ENCODE measurements at places on chromosomes 3 and 15. TPM values are rescaled to one million over a fixed set of nuclear protein-coding genes. Genes with fewer than 3 reads are reported as not detected.
A peak's percentile ranks its signal among the peaks of the same experiment; 100 is the strongest.

EPHB3 gene
- 4.0 TPM for total RNA-seq

GRCh38 chr3:52880474-52880873 lies 16.9 kb downstream of the STIMATE start:
- no peak for DNase-seq
- no peak overlapping the region for H3K4me3 ChIP-seq
- H3K4me1 ChIP-seq = no peaks in the 10 kb centered on the region
- no peaks in the 10 kb centered on the region for H3K27me3 ChIP-seq

DNA sequence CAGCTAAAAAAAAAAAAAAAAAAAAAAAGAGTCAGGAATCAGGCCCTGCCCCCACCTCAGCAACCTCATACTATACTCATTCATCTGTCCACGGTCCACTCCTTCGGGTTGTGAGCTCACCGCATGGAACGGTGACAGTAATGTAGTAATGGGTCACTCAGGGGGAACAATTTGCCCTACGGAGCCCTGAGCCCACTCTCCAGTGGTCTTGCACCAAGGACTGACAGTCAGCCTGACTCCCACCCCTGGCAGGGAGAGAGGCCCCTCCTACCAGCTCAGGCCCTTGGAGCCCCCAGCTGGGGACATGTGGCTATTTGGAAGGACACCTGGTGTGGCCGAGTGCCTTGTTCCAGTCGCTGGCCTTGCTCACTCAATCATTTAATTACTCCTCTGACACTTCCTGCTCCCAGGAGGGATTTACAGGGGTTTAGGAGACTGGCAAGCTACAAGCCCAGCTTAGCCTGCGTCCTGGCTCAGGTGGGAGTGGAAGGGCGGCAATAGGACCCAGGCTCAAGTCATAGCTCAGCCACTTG lies 19.9 kb upstream of the CACNA2D2 start:
- no peak overlapping the region for H3K4me3 ChIP-seq
- H3K4me1 ChIP-seq = no peaks in the 10 kb centered on the region
- peaks cover 42% of the 10 kb centered on the region for H3K27me3 ChIP-seq
- H3K36me3 ChIP-seq = no peaks in the 10 kb centered on the region
- DNase-seq = no peak

DNA sequence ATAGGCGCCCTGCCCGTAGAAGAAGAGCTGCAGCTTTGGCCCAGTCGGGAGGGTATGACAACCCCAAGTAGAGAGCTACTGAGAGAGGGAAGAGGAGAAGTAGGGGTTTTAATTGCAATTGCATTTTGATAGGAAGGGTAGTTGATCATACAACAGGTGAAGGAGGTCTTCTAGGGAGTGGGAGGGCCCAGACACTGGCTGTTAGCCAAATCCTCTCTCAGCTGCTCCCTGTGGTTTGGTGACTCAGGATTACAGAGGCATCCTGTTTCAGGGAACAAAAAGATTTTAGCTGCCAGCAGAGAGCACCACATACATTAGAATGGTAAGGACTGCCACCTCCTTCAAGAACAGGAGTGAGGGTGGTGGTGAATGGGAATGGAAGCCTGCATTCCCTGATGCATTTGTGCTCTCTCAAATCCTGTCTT lies 408.9 kb upstream of the THBS1 start:
- no peaks in the 10 kb centered on the region for H3K27me3 ChIP-seq
- no peaks in the 10 kb centered on the region for H3K36me3 ChIP-seq
- no peak overlapping the region for H3K4me3 ChIP-seq
- DNase-seq = peak; percentile 97

GRCh38 chr15:45130291-45131000 lies 652 bp downstream of the DUOX1 start:
- peak overlapping the region; percentile 29 for H3K27ac ChIP-seq
- peak overlapping the region; percentile 70 for H3K4me3 ChIP-seq
- no peak for DNase-seq
- H3K27me3 ChIP-seq = peaks cover 12% of the 10 kb centered on the region
- peaks cover 6% of the 10 kb centered on the region for H3K36me3 ChIP-seq
- H3K4me1 ChIP-seq = peaks cover 17% of the 10 kb centered on the region
